ENCODE measurements at places on chromosomes 1 and 21.

DNA sequence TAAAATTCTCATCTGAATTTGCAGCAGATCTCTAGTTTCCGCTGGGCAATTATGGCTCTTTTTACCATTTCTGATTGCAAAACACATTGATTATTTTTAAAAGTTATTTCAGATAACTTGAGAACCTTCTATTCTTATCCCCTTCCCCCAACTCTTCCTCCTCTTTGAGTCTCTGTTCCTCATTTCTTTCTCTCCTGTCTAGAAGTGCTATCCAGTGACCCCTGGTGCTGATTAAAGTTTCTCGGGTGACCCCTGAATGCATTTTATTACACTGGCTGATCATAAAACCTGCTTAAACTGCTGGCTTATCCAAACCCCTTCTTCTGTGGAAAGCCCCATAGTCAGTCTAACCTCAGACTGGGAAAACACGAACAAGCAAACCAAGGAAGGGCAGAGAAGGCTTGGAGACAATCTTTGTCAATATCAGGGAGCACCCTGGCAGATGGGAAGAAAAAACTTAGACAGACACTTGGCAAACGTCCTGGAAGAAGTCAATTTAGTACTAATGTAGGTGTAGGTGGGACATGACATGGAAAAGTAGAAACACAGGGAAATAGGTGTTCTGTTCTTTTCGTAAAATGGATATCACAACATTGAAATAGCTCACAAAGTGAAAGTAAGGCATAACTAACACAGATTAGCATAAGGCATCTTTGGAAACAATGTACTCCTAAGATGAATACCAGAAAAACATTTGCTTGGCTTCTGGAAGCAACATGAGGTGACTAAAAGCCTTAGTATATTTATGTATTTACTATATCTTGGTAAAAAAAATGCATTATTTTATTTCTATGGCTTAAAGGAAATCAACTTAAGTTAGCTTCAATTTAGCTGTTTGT, 61.4 kb downstream of the GORAB start:
- H3K36me3 ChIP-seq: no peaks in the 10 kb centered on the region
- no peaks in the 10 kb centered on the region for H3K4me1 ChIP-seq
- H3K27me3 ChIP-seq: peaks cover 2% of the 10 kb centered on the region
- no peak for DNase-seq

- no peaks in the 10 kb centered on the region for H3K27me3 ChIP-seq
- H3K27ac ChIP-seq: no peak overlapping the region
- H3K4me3 ChIP-seq: no peak overlapping the region
- no peaks in the 10 kb centered on the region for H3K4me1 ChIP-seq
- DNase-seq: no peak
These were observed 157.3 kb downstream of the KCNJ6 start for GRCh38 chr21:37758982-37759381.

DNA sequence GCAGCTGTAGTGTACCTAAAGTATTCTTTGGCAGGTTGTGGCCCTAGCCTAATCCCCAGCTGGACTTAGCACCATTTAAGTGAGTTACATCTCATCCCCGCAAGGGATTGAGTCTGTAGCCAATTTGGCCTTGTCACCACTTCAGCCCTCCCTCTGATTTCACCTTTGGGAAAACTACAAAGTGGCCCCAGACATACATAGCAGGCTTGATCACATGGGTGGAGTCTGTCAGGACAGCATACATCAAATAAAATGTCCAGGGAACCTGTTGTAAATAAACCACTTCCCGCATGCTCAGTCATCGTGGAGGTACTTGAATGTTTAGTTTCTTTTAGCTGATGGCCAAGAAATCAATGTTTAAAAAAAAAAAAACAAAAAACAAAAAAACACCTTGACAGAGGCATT, 142.5 kb downstream of the DHRS3 start:
- H3K4me1 ChIP-seq: peaks cover 88% of the 10 kb centered on the region
- H3K27ac ChIP-seq: peak overlapping the region; percentile 78
- H3K27me3 ChIP-seq: no peaks in the 10 kb centered on the region
- H3K36me3 ChIP-seq: no peaks in the 10 kb centered on the region
- no peak for DNase-seq

- H3K4me3 ChIP-seq: no peak overlapping the region
- no peak overlapping the region for H3K27ac ChIP-seq
- H3K27me3 ChIP-seq: no peaks in the 10 kb centered on the region
- no peaks in the 10 kb centered on the region for H3K4me1 ChIP-seq
- no peak for DNase-seq
- H3K36me3 ChIP-seq: no peaks in the 10 kb centered on the region
These were observed 75.3 kb downstream of the C1orf21 start for GRCh38 chr1:184462155-184462554.

GRCh38 chr1:66705110-66705509, 47.1 kb upstream of the DYNLT5 start:
- H3K27ac ChIP-seq: no peak overlapping the region
- H3K27me3 ChIP-seq: no peaks in the 10 kb centered on the region
- H3K36me3 ChIP-seq: no peaks in the 10 kb centered on the region
- no peak overlapping the region for H3K4me3 ChIP-seq
- no peaks in the 10 kb centered on the region for H3K4me1 ChIP-seq
- DNase-seq: no peak
